DMS 273 treated with DMSO at 0.1 percent for 48 hours (cell line): ENCODE measurements at places on chromosomes 7 and 10.

DNA sequence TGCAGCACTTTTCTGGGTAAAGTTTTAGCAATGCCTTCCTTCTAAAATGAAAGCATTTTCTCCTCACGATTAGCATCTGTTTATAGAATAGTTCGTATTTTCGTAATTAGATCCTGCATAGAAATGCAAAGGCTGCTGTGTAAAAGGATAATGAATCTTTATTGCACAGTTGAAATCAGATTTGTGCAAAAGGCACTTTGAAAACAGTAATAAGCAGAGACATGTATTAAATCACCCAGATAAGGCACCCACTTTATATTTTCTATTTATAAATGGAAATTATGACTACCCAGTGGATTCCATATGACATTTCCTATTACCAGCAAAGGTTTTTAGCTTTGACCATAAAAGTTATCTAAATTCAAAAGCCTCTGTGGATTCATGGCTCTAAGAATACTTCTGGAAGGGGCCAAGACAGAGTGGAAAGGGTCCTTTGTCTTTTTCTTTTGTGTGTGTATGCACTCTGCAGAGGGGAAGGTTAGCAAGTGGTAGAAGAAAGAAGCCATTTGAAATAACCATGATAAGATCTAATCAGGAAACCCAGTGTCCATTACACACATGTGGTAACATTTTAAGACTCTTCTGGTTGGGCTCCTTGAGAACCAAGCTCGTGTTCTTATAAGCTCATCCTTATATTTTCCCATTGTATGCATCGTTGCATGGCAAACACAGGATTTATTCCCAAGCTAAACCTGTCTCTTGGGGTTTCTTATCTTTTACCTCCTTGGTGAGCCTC, 612.1 kb downstream of the AUTS2 start:
- DNase-seq, result no peak

GRCh38 chr10:86798611-86799010, 42.2 kb downstream of the BMPR1A start:
- no peak for DNase-seq

DNA sequence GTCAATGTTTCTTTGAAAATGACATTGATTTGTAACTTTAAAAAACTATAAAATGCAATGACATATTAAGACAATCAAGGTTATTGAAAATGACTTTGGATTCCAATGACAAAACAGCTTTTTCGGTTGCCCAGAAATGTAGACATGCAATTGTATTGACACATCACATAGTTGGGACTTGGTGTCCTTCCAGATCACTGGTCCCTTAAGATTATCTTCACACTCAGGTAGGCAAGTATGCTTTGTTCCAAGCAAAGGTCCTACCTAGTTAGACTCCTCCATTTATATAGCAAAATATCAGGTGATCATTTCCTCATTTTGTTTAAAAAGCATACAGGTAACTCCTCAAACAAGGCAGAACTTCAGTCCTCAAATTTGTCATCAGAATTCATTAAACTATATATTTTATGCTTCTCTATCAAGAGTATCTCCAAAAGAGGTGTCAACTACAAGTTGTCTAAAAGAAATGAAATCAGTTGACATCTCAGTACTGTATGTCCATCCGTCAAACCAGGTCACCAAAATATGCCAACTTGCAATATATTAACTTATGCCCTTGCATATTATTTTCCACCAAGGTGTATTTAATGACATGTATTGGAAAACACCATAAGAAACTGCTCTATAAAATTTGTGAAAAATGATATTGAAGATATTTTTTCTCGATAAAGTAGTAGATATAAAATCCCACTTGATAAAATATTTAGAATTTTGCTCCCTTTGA, 64.6 kb downstream of the TSPAN12 start:
- no peak for DNase-seq

DNA sequence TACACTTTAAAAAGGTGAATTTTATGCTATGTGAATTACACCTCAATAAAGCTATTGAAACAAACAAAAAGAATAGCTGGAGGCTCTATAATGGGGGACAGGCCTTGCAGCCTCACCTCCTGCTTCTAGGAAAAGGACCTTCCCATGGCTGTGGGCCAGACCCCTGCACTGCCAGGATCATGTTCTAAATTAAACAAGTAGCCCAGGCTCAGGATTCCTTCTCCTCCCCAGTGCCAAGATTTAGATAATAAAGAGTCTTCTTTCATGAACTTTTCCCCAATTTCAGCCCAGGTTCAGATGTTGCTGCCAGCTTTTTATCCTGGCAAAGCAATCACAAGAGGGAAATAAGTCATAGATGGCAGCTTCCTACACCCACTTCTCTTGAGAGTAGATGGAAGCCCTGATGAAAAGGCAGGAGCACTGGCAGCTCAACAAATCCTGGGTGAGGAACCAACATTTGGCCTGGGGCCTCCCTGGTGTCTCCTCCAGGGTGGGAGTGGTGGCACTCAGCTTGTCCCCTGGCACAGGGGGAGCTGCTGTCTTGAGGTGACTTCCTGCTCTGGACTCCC, 22.2 kb upstream of the CAMK2B start:
- no peak for DNase-seq

DNA sequence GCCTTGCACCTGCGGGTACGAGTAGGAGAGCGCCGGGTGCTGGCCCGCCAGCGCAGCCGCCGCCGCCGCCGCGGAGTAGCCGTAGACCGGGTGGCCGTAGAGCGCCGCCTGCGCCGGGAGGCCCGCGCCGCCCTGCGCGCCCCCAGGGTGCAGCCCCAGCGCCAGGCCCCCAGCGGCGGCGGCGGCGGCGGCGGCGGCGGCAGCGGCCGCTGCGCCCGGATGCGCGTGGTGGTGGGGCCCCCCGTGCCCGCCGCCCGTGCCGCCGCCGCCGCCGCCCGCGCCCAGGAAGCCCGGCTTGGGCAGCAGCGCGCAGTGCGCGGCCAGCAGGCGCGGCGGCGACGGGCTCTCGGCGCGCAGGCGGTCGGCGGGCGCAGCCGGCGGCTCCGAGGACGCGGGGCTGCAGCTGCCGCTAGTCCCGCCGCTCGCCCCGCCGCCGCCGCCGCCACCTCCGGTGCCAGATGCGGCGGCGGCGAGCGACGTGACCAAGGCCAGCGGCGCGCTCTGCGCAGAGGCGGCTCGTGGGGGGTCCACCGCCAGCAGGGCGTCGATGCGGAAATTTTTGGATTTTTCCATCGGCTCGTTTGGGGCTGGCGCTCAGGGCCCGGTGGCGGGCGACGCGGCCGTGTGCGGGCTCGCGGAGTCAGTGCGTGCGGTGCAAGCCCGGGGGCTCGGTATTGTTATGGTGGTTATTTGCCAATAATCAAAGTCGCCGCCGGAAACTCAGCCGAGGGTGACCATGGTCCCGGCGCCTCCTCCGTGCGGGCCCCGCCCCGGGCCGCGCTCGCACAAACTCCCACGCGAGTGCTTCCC, 480 bp downstream of the MNX1 start:
- DNase-seq, result no peak

DNA sequence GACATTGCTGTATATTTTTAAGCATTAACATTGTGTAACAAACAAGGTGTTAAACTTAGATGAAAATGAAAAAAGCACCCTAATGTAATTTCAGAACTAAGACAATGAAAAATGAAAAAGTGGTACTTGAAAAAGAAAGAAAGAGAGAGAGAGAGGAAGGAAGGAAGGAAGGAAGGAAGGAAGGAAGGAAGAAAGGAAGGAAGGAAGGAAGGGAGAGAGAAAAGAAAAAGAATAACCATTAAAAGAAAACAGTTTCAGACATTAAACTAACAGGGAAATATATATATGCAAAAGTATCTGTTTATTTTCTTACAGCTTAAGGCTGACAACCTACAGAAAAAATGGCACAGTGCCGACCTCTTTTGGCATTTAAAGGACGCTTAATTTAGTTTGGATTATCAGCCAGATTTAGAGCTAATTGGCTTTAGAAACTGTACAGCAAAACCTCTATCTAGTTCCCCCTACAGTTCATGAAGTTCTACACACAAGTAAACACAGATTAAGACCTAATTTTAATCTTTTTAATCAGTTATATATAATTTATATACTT, 13.8 kb downstream of the MTERF1 start:
- DNase-seq, result no peak

DNA sequence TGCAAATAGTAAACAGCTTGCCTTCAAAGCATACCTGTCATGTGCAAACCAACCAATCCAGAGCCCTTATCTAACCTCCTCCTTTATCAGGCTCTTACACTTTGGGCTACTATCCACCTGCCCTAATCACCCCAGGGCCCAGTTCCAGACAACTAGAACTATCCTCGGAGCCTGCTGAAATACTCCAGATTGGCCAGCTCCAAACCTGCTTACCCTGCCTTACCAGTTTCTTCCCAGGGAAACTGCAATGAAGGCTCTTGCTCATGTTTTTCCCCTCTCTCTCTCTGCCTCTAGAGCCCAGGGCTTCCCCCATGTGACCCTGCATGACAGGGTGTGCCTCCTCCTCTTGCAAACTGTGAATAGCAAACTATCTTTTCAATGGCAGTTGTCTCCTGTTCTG, 81.4 kb upstream of the CAPZA2 start:
- no peak for DNase-seq

- DNase-seq, result no peak
Measured at GRCh38 chr10:118259288-118259906, 82.7 kb downstream of the FAM204A start.

DNA sequence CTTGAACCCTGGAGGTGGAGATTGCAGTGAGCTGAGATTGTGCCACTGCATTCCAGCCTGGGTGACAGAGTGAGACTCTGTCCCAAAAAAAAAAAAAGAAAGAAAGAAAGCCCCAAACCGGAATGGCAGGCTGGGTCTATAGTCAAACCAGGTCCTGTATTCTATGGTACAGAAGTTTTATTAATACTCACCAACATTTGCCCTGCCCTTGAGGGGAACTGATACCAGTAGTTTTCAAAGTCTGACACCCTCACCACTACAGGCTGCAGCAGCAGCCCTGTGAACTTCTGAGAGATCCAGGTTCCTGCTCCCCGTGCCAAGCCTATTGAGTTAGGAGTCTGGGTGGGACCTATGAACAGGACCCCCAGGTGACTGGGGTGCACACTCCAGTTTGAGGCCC, 80.6 kb downstream of the RGS10 start:
- no peak for DNase-seq

DNA sequence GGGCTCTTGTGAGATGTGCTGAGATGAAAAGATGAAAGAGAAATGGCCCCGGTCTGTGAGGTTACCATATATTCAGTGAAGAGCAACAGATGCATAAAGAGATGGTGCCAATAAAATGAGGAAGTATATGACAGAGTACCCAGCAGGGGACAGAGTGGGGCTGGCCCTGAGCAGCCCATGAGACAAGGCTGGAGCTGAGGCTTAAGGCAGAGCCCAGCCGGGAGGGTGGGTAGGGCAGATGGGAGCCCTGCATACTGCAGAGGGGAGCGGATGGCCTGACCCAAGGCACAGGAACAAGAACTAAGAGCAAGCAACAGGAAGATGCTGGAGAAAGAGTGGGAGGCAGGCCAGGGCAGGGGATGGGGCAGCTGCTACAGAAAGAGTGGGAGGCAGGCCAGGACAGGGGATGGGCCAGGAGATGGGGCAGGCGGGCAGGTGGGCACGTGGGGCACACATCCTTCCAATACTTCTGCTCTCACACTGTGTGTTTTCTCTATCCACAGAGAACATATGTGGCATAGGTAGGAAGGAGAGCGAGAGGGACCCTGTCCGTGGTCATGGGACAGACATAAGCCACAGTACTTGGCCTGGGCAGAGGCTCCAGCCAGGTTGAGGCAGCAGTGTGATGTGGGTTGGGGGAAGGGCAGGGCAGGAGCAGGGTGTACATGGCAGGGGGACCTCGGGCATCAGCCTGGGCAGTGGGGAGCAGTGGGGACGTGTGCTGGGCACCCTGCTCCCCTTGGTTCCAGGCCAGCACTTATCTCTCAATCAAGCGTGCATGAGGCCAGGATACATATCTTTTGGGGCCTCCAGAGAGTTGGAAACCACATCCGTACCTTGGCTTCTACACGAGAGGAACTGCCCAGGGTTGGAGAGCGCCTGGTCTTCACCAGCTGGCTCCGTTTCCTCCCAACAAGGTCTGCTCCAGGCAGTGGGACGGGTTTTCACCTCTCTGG, 91.6 kb upstream of the IKZF1 start:
- DNase-seq, result no peak

DNA sequence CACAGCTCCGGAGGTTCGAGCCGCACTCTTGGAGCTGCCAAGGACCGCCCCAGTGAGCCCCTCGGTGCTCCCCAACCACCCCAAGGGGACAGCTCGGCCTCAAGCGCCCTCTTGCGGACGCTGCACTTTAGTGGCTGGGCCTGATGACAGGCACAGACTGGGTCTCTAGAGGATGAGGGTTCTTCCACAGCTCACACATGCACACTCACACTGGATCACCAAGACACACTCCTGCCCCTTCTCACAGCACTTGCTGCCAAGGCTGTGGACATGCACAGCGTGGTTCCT, 2.1 kb downstream of the RET start:
- no peak for DNase-seq

DNA sequence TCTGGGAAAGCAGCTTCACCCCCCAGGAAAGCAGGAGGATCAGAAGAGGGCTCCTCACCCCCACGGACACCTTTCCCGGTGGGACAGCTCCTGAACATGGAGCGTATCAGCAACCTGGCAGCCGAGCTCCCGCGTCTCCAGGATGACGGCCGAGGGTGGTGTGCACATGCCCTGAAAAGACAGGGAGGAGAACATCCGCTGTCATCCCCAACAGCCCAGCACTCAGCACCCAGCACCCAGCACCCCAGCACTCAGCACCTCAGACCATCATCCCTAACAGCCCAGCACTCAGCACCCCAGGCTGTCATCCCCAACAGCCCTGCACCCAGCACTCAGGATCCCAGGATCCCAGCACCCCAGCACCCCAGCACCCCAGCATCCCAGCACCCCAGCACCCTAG, 3.9 kb upstream of the CFAP46 start:
- no peak for DNase-seq

DNA sequence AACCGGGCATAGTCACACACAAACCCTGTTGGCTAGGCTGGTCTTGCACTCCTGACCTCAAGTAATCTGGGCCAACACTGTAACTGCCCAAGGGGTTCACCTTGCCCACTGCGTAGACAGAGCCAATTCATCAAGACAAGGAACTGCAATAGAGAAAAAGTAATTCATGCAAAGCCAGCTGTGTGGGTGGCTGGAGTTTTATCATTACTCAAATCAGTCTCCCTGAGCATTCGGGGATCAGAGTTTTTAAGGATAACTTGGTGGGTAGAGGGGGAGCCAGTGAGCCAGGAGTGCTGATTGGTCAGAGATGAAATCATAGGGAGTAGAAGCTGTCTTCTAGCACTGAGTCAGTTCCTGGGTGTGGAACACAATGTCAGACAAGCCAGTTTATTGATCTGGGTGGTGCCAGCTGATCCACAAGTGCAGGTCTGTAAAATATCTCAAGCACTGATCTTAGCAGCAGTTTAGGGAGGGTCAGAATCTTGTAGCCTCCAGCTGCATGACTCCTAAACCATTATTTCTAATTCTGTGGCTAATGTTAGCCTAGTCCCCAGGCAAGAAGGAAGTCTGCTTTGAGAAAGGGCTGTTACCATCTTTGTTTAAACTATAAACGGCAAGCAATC, 15.6 kb upstream of the FXYD4 start:
- no peak for DNase-seq

- no peak for DNase-seq
Measured at GRCh38 chr10:128971374-128972035, 495.5 kb upstream of the MGMT start.

- DNase-seq, result no peak
Measured at GRCh38 chr7:94061326-94061725, 57.2 kb upstream of the BET1 start.
